GM20000 (cell line): ENCODE measurements at places on chromosomes 4 and X.

DNA sequence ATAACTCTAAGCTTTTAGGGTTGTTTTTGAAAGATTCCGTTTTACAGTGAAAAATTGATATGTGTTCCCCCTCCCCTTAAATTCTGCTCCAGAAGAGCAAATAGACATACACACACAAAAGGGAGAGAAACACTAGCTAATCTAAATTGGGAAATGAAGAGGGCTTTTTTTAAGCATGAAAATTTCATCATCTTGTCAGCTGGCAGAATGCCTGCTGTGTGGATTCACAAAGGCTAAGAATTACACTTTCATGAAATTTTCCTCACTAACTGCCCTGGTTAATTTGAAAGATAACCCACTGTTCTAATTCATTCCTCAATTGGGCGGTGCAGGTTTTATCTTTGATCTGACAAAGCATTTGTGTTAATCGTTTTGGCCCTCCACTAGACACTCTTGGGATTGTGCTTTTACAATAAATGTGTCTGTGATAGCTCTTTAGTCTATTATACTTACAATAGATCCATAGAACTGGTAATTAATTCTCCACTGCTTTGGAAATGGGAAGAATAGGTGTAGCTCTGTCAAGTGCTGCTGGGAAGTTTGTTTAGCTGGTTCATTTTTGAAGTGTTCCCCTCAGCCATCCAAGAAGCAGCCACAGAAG is 152.9 kb downstream of the POLA1 start:
- DNase-seq = no peak

DNA sequence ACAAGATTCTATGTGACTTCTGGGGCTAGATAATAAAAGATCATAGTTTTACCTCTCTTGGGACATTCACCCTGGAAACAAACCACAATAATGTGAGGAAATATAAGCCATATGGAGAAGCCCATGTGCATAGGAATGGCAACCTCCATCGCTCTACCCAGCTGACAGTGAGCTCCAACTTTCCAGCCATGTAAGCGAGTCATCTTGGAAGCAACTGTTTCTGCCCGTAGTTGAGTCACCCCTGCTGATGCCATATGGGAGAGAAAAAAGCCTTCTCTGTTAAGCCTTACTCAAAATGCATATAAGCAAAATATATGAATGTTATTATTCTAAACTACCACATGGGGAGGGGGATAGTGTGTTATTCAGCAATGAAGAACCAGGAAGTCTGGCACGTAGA is 31.4 kb upstream of the RELL1 start:
- no peak for DNase-seq

- DNase-seq = no peak
These were observed 84.0 kb downstream of the CCSER1 start for GRCh38 chr4:90211174-90211573.

DNA sequence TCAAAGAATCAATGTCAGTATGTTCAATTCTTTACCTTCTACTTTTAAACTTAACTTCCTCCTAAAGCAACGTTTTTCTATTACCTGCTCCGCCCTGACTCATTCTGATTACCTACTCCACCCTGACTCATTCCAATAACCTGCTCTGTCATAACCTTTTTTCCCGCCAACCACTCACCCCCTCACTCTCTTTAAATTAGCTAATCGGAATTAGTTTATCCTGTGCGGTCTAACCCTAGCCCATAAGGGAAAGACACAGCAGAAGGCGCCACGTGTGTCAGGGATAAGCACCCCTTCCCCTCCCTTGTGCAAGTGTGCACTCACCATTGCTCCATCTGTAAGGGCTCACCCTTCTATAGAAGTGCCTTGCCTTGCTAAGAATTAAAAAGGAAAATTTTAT is 64.4 kb downstream of the EIF4E start:
- no peak for DNase-seq

DNA sequence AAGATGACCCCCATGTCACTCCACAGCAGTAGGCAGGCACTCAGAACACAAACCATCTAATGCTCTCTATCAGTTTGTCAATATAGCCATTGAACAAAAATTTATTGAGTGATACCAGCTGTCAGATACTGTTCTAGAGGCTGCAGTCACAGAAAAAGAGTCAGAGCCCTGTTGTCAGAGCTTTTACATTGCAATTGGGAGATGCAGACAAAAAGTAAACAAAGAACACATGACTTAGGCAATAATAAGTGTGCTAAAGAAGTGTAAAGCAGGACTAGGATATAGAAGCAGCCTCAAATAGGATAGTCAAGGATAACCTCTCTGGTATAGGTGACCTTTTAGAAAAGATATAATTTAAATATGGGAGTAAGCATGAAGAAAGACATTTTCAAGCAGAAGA is 8.9 kb downstream of the HTN1 start:
- DNase-seq = no peak

DNA sequence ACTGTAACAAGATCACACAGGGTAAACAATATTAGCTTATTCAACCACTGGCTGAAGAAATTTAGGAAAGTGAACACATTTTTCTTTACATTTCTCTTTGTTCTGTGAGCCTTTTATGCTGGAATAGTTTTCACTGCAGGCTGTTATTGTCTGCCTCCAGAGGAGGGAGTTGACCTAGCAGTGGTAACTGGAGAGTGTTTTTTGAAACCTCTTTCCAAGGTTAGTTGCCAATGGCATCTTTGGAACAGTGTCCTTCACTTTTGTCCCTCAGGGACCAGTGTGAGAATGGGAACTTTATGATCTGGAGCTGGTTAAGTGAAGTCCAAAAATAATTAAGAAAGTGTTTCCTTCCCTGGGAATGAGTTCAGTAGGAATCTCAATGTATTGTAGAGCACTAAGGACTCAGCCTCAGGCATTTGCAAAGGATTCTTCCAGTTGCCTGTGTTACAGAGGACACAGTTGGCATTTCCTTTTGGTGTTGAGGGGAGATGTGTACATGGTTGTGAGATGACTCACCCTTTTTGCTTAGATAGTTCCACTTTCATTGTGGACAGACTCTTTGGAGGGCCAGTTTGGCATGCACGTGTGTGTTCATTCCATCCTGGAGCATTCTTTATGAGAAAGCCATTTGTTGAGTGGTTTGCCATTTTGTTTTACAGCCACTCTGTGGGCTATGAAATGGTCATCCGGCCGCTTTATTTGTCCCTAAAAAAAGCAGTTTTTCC is 61.3 kb downstream of the AR start:
- no peak for DNase-seq

- no peak for DNase-seq
These were observed 90.4 kb downstream of the ARHGAP6 start for GRCh38 chrX:11575332-11575731.

DNA sequence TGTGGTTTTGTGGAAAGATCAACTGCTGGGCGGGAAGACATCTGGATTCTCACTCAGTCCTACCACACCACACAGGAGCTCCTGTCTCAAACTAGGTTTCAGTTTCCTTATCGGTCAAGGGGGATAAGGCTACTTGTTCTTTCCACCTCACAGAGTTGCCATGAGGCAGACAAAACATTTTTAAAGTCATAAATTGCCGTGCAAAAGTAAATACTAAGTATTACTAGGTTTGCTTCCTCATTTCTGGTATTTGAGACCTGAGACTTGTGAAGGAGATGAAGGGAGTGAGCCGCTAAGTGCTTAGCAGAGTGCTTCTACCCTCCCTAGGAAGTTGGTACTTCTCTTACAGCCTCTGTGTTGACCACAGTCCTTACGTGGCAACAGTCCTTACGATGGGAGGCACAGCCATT is 1.5 kb downstream of the LAP3 start:
- peak; percentile 45 for DNase-seq

- no peak for DNase-seq
These were observed 122.4 kb downstream of the SYNPO2 start for GRCh38 chr4:119010909-119011606.

DNA sequence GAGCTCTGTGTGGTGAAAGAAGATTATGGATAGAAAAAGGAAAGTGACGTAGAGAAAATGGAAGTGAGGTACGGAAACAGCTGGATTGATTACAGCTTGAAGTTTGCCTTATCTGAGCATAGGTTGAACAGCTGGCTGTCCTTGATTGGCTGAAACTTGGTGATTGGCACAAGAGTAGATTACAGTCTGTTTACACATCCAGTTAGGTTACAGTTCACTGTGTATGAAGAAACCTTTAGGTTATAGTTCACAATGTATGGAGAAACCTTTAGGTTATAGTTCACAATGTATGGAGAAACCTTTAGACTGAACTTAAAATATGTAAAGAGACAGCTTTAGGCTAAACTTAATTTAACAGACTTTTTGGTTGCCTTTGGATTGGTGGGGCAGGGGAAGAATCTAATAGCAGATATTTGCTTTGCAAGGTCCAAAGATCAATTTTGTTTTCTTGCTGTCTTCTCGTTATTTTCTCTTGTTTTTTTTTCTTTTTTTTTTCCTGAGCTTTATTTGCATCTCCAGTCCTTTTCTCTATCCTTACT is 15.6 kb upstream of the ART3 start:
- DNase-seq = no peak

DNA sequence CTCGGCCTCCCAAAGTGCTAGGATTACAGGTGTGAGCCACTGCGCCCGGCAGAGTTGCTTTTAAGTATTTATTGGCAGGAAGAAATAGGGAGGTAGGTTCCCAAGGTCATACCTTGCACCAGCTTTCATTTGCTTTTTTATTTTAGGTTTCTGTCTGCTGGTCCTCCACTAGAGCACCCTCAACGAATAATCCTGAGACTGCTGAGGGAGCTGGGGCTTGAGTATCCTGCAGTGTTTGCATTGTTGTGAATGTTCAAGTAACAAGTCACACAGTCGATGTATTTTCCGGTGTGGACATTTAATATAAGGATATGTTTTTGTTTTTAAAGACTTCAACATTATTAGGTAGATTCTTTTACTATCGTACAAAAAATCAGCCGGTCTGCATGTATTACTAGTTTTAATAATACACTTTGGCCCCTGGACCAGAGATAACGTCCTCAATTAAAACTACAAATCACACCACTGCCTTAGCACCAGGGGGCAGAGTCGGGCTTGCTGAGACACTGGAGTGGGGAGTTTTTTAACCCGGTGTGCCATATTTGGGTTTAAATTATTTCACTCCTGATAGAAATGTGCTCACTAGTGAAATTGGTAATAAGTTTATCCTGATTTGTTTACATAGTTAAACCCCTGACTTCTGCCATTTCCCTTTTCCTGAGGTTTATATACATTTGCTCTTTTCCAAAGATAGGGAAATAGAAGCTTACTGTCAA is 11.6 kb downstream of the SMIM20 start:
- peak; percentile 66 for DNase-seq

DNA sequence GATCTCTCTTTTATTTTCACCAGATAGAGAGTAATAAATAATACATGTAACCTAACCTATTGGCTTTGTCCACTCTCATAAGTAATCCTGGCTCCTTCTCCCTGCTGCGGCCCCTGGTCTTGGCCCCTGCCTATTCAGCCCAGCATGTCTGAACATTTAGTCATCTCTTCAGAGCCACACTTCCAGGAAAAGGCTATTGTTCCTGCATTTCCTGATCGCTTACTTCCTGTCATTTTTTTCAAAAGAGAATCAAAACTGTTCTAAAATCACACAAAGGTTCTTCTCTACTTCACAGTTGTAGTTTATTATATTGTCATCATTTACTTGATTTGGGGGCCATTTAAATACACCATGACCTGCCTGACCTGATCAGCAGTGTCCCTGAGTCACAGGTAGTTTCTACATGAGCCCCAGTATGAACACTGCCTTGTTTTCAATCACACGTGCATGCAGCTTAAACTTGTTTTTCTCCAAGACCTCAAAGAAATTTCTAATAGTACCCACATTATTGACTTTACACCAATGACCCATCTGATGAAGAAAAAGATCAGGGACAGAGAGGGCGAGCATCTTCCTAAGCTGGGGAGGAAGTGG is 47.4 kb upstream of the KDR start:
- no peak for DNase-seq

- DNase-seq = no peak
These were observed 200.2 kb downstream of the LRBA start for GRCh38 chr4:150814873-150815272.

- no peak for DNase-seq
These were observed 39.7 kb downstream of the KLHL8 start for GRCh38 chr4:87180767-87181166.

- no peak for DNase-seq
These were observed 136.8 kb downstream of the C4orf33 start for GRCh38 chr4:129232589-129233337.

- DNase-seq = no peak
These were observed 118.5 kb upstream of the NRK start for GRCh38 chrX:105703876-105704275.

DNA sequence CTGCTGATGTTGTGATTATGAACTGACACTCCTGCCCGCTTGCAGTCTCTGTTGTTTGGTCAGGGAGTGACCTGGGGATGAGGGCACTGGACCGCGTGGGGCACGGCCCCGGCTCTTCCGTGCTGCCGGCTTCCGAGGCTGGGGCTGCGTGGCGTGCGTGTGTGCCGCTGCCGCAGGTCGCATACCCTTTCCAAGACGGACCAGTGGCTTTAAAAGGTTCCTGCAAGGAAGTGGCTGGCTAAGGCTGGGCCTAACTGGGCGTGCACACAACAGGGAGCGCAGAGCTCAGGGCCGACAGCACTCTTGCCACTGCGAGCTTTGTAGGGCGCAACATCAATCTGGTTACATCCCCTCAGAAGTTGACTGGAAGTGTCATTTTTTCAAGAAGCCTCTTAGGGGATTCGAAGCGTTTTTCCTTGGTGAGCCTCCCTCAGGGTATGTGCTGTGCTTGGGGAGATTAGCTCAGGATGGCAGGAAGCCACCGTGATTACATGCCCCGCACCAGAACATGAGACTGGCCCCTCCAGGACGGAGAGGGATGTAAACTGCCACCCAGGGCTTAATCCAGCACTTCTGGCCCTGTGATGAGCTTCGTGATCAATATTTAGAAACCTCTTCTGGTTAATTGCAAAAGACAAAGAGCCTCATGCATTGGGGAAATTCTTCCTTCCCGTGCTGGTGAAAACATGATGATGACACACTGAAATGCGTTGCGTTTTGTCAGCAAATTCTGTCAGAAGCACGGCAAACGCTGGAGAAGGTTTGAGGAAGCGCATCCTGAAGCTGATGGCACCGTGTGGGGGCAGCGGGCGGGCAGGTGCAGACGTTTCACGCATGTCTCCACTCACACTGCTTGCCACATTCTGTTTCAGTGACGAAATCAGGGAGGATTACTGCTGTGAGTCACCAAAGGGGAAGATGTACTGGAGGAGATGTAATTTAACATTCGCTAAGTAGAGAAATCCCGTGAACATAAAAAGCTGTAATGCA is 11.1 kb downstream of the MAEA start:
- DNase-seq = no peak

- no peak for DNase-seq
These were observed 201.8 kb upstream of the SLIT2 start for GRCh38 chr4:20049889-20050288.

DNA sequence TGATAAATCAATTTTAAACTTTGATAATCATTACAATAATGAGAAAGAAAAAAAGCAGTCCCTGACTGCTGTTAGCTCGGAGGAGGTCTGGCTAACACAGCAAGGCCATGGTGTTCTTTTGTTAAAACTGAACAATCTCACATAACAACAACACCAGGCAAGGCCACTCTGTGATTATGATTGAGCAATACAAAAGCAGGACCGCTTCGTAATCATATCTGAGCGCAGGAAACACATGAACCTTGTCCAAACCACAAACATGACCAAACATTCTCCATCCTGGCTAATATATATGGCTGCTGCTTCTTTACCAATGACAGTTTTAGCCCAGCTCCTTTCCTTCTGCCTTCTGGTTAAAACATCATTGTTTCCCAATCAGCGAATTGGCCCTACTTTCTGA is 76.8 kb upstream of the DDX53 start:
- DNase-seq = no peak
